Vein endothelial cell (primary cell): ENCODE measurements at places on chromosomes 11 and 22. TPM values are rescaled to one million over a fixed set of nuclear protein-coding genes. Genes with fewer than 3 reads are reported as not detected.

OR6Q1 gene
- not detected in 2 replicates for total RNA-seq

DNAJB7 gene
- under 0.01 TPM in 1 of 2 replicates, not detected in the other for total RNA-seq

BDNF gene
- 1.1 and 3.9 TPM in 2 replicates for total RNA-seq

GRIK4 gene
- 0.10 and 0.33 TPM in 2 replicates for total RNA-seq

SCUBE1 gene
- total RNA-seq = 0.96 and 0.98 TPM in 2 replicates

UBQLN3 gene
- total RNA-seq = not detected in 2 replicates

INPP5J gene
- total RNA-seq = 0.19 and 0.33 TPM in 2 replicates
